ENCODE measurements at places on chromosomes 2 and 18.

- DNase-seq, result peak; percentile 53
These were observed 143.3 kb downstream of the ZFP36L2 start for GRCh38 chr2:43082903-43083677.

- no peak for DNase-seq
These were observed 11.0 kb upstream of the OSR1 start for GRCh38 chr2:19369341-19369955.

DNA sequence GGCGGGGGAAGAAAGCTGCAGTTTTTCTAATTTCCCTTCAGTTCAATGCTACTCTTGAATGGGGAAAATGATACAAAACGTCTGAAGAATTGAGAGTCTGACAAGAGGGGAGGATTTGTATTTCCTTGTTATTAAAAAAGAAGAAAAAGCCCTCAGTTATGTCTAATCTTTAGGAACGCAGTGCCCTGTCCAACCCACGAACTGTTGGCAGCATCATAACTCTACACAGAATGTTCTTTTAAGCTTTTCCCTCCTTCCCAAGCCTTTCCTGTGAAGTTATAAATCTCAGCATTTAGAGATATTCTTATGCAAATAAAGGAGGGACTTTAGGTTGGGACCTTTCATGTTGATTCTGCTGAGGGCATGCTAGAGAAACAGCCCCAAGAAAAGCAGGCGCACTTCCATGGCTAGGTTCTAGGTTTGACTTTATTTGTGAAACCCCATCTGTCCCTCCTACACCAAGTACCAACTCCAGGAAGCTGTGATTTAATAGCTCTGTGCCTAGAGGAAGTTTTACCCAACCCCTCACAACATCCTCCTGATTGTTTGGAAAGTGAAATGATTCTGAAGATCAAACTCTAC is 288.6 kb downstream of the SETBP1 start:
- DNase-seq, result no peak

- DNase-seq, result no peak
These were observed 50.6 kb upstream of the SETBP1 start for GRCh38 chr18:44630118-44630517.

DNA sequence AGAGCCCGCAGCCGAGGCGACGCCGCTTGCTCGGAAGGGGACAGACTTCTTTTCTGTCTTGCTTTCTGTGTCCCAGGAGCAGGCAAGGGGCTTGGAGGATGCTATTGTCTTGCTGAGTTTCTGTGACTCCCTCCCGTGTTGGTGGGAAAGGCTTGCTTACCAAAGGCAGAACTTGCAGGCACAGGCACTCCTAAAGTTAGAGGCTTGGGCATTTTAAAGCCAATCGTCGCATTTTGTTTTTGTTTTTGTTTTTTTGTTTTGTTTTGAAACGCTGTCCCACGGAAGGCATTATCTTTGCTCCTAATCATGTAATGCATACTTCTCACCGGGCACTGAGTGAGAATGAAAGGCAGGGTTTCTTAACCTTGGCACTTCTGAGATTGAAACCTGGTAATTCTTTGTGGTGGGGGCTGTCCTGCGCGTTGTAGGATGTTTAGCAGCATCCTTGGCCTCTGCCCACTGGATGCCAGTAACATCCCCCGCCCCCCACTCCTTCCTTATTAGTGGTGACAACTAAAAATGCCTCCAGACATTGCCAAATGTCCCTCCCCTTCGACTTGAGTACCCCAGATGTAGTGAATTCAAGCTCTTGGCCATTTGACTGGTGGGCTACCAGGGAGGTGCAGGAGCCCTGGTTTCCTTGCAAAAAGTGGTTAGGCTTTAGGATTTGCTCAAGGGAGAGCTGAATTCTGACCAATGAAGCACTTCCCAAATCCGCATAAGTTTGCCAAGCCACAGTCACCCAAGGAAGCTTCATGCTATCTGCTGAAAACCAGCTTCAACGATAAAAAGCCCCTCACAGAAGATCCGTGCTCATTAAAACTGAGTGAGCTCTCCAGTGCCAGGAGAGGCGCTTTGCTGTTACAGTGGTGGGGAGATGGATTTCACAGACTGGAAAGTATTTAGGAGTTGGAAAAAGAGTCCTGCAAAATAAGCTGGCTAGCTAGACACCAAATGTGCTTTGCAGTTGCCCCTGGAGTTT is 1.2 kb downstream of the ANTXR1 start:
- peak; percentile 74 for DNase-seq

DNA sequence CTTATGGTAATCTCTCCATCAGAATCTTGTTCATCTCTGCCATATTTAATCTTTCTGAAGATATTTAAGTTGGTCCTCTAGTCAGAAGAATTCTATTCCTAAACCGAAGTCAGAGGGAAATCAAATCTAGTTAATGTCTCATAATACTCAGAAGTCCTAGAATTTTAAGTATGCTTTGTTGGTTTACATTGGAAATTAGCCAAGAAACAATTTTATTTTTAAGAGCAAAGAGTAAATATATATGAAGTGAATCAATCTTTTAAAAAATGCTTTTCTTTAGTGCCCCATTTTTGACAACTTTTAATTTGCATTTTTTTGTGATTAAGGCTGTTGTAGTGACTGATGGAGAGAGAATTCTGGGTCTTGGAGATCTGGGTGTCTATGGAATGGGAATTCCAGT is 38.1 kb downstream of the ME2 start:
- no peak for DNase-seq

DNA sequence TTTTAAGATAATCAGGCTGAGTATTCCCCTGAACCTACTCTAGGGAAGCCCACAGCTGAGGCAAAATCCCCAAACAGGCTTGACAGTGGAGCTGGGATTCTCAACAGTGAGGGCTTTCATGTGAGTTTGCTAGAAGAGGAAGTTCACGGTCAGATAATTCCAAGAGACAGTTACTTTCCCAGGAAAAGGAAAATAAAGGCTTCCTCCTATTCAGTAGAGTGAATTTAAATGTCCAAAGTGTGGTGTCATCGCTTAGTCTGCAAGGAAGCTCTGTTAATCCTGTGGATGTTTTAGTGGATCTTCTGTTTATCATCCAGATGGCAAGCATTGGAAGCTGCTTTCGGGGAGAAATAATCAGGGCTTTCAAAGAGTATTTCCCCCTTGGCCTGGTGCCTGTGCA is 119.8 kb downstream of the RPIA start:
- DNase-seq, result no peak

DNA sequence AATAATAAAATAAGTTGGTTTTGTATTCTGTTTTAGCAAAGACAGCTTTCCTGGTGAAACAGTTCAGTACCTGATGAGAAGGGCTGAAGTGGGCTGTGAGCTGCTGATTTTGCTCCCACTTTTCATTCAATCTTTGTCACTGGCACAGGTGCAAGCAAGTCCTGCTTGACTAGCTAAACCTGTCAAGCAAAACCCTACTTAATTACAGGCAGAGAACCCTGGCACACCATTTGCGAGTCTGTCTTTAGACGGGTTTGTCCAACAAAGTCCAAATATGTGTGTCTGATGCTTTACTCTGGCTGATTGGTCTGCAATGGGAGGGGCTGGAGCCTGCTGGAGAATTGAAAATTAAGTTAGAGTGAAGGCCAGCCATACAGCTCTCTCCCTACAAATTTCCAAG is 267.2 kb downstream of the EPHA4 start:
- no peak for DNase-seq

GRCh38 chr2:224195925-224196571 is 157.0 kb upstream of the SERPINE2 start:
- DNase-seq, result peak; percentile 62

DNA sequence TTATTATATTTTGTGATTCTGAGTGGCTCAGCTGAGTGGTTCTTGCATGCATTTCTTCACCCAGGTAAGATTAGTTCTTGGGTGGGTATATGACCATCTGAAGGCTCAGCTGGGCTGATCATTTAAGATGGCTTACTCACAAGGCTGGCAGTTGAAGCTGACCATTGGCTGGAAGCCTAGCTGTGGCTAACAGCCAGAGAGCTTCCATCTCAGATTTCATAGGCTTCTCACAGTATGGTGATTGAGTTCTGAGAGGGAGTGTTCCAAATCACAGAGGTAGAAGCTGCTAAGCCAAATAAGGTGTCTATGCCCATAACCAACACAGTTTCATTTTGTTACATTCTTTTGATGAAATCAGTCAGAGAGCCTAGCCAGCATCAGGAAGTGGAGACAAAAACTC is 117.4 kb upstream of the RPRM start:
- DNase-seq, result no peak

- DNase-seq, result no peak
These were observed 29.9 kb downstream of the C18orf54 start for GRCh38 chr18:54387631-54388030.

- DNase-seq, result peak; percentile 12
These were observed 102.6 kb upstream of the HS6ST1 start for GRCh38 chr2:128421286-128421685.

DNA sequence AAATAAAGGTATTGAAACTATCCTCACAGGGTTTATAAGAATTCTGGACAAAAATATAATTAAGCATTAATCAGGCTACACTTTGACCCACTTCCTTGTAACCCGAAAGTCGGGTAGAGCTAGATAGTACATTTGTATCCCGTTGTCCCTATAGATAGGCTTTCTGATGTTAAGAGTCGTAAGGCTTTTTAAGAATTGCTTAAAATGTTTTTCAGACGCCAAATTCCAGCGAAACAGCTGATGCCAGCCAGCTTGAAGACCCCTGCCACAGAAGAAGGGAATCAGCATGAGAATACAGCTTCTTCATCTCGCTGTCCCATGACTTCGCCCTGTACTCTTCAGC is 962 bp upstream of the GPR155 start:
- no peak for DNase-seq

GRCh38 chr2:119263656-119264055 is 40.0 kb downstream of the STEAP3 start:
- no peak for DNase-seq

GRCh38 chr2:27370816-27371620 is 602 bp downstream of the SNX17 start:
- DNase-seq, result peak; percentile 42

DNA sequence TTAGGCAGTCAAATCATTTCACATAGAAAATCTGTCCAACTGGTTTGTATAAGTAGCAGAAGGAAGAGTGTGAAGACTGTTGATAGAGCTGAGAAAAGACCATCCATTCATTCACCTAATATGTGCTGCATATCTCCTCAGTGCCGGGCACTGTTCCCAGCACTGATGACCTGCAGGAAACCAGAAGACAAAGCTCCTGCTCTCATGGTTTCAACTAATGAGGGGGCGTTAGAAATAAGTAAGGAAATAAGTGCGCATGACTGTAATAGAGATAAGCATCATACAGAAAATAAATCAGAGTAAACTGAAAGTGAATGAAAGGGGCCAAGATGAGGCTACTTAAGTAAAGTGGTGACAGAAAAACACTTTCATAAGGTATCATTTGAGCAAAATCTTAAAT is 427.5 kb upstream of the CDH20 start:
- no peak for DNase-seq

DNA sequence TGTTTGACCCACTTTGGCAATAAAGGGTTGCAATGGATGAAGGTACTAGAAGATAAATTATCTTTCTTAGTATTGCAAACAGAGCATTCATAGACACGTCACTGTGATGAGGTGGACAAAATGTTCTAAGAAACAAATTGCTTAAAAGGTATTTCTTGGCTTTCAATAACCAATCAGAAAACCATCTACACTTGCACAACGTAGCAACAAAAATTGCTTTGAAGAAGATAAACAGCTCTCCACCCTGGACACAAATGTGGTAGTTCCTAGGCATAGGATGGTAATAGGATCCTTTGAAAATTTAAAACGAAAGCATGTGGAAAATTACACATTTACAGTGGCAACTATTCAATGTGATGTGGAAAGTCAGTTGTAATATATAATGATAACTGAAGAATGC is 439.9 kb upstream of the ETAA1 start:
- no peak for DNase-seq

DNA sequence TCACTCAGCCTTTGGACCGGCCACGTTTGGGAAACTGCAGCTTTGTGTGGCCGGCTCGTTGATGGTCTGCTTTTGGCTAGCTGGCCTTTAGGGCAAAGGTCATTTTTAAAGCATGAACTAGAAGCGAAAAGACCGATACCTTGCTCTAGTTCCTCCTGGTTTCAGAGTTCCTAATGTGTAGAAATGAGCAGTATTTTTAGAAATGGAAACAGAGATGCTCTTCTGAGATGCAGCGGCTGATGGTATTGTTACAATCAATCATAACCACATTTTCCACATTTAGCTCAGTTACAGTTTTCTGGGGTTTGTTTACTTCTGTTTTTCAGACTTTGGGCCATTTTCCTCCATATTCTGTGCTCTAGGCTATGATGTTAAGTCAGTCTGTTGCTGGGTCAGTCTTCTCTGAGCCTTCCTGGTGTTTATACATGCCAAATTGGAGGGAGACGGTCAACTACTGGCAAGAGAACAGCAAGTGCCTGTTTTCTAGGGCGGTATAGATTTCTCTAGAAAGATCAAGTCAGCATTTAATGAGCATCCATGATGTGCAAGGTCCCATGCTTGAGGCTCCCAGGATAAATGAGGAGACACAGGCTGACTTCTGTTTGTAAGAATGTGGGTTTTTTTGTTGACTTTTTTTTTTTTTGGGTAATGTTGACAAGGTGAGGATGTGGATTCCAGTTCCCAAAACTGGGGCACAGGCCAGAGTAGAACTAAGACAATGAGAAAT is 28.0 kb downstream of the RNF144A start:
- no peak for DNase-seq

DNA sequence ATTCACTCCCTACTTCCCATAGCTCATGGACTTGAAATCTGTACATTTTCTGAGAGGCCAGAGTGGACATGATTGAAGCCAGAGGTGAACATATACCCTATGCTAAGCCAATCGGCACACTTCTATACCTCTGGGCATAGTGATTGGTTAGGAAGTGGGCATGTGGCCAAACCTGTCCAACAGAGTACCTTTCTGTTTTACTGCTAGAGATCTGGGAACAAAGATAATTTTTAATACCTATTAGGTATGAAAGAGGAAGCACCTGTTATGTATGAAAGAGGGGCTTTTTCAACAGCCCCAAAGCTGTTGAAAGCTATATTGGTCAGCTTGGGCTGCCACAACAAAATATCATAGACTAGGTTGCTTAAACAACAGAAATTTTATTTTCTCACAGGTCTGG is 27.7 kb downstream of the METTL8 start:
- no peak for DNase-seq

GRCh38 chr2:179096090-179096489 is 46.2 kb upstream of the CCDC141 start:
- no peak for DNase-seq

DNA sequence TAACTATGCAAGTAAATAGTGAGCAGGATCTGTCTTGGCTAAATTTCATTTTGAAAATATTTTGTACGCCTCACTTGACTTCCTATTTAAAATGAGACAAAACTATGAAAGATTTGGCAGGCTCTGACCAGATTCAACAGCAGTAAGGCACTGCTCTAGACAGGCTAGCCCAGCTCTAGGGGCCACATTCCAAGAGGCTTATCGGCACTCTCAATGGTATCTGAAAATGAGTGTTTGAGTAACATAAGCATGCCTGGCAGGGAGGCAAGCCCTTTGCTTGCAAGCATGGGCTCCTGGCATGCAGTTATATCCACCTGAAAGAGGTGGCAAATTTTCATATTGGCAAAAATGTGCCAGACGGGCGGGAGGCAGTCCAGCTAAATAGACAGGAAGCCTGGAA is 10.5 kb downstream of the CAPN13 start:
- no peak for DNase-seq
